ENCODE measurements at places on chromosomes 16 and 17.

DNA sequence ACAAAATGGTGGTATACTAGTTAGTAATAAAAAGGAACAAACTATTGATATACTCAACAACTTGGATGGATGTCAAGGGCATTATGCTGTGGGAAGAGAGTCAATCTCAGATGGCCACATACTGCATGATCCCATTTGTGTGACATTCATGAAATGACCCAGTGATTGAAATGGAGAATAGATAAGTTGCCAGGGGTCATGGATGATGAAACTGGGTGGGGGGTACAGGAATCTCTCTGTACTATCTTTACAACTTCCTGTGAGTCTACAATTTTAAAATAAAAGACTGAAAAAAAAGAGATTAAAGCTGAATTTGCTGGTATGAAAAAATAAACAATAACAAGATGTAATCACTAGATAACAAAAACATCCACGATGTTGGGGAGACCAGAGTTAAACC is 70.5 kb upstream of the CDYL2 start:
- DNase-seq: no peak

GRCh38 chr17:15180121-15180561 is 85.0 kb downstream of the PMP22 start:
- DNase-seq: no peak

DNA sequence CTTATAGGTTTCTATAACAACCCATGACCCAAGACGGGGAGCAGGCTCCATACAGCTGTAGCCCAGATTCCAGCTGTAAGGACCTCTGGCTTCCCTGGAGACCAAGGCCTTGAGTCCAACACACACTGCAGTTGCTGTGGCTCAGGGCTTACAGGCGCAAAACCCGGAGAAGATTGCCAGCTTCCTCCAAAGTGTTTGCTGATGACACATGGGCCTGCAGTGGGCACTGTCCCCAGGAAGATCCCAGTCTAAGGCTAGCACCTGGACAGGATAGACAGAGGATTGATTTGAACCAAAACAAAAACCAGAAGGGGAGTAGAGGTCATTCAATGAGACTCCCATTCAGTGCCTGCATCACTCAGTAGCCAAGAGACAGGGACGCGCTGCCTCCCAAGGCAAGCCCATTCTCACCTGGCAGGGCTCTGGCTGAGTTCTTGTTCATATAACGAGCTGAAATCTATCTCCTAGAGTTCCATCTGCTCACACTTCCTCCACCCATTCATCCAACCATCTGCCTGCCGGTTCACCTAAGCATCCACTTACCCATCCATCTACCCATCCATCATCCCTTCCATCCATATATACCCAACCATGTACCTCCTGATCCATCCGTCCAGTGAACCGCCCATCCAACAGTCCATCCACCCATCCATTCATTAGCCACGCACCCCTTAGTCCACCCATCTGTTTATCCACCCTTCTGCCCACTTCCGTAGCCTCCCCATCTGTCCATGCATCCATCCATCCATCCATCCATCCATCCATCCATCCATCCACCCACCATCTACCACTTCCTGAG is 10.2 kb downstream of the RAB11FIP4 start:
- no peak for DNase-seq

- peak; percentile 39 for DNase-seq
These were observed at the start of gene PRR29 for GRCh38 chr17:63998050-63998720. PRR29 (plus strand) TSS chr17:63998351; CDS start chr17:63998365, 14 bp downstream.

DNA sequence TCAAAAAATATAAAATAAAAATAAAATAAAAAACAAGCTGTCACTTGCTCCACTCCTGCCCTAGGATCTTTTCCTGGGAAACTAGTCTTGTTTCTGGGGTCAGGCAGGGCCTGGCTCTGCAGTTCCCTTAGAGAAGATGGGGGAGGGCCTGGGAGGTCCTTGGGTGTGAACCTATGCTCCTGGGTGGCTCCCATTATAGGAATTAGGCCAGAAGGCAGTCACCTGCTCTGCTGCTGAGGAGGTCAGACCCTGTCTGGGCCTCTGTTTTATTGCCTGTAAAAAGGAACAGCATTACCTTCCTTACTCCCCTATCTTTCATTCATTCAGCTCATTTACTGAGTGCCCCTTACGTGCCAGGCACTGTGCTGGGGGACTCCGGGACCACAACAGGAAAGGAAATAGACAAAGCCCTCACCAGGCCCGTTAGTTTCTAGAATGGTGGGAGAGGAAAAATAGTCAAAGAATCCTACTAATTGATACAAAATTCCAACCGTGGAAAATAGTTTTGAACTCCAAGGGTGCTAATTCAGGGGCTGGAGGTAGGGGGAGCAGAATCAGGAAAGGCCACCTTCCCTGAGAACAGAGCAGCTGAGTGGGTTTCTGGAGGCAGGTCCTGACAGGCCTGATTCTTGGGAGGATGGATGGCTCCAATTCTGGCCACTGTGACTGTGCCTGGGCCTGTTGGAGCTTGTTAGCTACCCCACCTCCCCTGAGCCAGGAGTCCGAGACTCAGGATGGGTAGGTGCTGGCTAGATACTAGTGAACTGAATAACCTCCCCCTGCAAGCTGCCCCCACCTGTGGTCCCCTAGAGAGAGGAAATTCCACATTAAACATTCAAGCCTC is 1.3 kb upstream of the SLC46A1 start:
- DNase-seq: no peak

DNA sequence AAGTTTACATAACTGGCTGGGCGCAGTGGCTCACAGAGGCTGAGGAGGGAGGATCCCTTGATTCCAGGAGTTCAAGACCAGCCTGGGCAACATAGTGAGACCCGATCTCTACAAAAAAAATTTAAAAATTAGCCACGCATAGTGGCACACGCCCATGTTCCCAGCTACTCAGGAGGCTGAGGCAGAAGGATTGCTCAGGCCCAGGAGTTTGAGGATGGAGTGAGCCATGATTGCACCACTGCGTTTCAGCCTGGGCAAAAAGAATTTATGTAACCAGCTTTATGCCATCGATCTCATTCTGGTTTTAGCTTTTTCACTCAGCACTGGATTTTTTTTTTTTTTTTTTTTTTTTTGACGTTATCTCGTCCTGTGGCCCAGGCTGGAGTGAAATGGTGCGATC is 9.1 kb upstream of the CD300E start:
- DNase-seq: no peak

DNA sequence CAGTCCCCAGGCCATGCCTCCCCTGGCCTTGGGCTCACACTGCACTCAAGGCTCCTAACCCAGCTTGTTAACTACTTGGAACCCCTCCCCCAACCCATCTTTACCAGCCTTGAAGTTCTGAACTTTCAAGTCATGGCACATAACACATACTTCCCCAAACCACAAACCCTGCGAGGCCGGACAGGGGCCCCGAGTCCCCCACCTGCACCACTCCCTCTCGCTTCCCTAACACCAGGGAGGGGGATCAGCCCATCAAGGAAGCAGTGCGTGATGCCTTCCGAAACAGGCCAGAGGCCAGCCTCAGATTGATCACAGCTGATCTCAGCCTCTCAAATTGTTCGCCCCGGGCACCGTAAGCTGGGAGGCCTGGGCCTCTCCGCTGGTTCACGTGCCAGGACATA is 3.0 kb upstream of the NLRC3 start:
- no peak for DNase-seq

GRCh38 chr16:54934481-54935265 is 4.0 kb downstream of the IRX5 start:
- no peak for DNase-seq

GRCh38 chr17:32349503-32349853 is 479 bp upstream of the ZNF207 start:
- DNase-seq: no peak

GRCh38 chr16:9135797-9136196 is 44.4 kb downstream of the HAPSTR1 start:
- no peak for DNase-seq

DNA sequence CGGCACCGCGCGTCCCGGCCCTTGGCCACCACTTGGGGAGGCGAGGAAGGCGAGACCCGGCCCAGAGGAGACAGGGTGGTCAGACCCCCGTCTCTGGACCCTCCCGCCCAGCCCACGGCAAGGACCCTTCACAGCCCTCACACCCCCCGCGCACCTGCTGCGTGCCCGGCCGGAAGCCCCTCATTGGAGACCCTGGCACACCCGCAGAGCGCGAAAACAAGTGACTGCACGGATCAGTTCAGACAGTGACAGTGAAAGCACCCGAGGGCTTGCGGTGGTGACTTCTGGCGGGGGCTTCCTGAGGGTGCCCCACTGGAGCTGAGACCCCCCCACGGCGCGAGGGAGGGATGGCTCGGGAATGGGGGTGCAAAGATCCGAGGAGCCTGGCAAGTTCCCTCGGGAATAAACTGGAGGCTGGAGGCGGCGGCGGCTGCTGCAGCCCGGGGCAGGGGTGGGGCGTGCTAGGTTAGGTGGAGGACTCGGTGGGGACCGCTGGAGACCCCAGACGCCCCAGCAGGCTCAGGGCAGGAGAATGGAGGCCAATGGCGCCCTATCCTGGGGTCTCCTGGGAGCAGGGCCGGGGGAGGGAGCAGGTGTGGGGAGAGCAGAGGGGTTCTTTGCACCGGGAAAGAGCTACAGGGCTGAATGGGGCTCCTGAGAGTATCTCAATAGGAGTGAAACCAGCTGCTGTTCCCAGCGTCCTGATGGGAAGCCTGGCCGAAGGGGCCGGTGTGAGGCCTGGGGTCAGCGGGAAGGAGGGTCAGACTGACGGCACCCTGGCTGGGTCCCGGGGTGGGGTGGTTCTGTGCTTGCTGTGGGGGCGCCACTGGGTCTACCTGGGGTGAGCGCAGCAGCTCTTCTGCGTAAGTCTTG is 824 bp upstream of the FBXL16 start:
- DNase-seq: no peak

GRCh38 chr16:73217654-73218053 is 169.7 kb upstream of the ZFHX3 start:
- DNase-seq: no peak

- DNase-seq: no peak
These were observed 10.1 kb upstream of the TMEM98 start for GRCh38 chr17:32917842-32918241.

GRCh38 chr16:75695708-75696107 is 5.6 kb downstream of the DUXB start:
- no peak for DNase-seq

DNA sequence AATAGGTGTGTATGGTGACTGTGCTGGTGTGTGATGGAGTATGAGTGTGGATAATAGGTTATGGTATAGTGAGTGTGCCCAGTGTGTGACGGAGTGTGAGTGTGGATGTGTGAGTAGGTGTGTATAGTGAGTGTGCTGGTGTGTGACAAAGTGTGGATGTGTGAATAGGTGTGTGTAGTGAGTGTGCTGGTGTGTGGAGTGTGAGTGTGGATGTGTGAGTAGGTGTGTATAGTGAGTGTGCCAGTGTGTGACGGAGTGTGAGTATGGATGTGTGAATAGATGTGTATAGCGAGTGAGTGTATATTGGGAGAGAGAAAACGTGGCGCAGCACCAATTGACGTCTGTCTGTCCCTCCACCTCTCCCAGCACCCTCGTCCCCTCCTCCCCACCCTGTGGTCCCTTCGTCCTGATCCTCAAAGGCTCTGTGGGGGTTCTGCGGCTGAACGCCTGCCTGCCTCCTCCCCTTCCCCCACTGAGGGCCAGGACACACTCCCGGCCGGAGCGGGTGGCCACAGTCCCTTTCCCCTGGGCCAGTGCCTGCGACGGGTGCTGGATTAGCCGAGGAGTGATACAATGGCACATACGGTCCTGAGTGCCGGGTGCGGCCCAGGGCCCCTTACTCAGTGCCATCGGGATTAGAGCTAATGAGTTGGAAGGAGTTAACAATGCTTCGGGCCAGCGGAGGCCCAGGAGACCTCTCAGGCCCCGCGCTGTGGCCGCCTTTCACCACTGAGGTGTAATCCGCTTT is 160.0 kb downstream of the MRM1 start:
- no peak for DNase-seq

DNA sequence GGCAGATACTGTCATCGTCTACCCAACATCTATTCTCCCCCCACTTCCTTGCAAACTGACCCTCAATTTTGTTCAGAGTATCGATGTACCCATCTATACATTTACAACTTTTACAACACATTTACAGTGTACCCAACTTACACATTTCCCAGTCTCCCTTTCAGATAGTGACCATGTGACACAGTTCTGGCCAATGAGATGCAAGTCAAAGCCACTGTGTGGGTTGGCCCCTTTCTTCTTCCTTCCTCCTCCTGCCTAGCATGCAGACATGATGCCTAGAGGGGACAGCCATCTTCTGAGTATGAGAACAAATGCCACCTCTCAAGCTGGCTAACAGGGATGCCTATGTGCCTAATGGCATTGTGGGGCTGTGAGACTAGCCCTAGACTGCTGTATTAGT is 11.3 kb upstream of the NFAT5 start:
- no peak for DNase-seq

DNA sequence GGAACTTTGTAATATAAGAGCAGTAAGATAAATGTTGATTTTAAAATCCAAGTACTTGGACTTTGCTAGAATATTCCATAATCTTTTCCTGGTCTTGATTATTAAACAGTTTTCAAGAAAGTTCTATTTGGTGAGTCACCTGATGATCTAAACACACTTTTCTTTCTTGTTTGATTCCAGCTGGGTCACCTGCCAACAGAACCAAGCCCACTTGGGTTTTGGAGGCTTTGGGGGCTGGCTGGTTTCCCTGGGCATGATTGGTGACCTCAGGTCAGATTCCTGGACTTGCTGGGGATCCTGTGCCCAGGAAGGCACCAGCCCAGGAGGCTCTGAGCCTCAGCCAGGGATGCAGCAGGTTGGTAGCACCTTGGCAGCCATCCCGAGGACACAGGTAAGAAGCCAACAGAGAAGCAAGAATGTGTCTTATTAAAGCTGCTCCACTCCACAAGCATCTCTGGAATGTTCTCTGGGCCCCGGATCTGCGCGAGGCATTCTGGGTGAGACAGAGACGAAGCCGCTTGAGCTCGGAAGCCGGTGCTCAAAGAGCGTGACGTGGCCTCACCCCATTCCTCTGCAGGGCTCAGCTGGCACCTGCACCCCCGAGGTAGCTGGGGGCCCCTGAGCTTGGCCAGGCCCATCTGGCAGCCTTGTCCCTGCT is 3.1 kb upstream of the TEX19 start:
- no peak for DNase-seq

- DNase-seq: no peak
These were observed 50.6 kb downstream of the MGAT5B start for GRCh38 chr17:76918811-76919210.

Measured in stimulated activated CD4-positive, alpha-beta T cell treated with anti-CD3 and anti-CD28 coated beads, Interleukin-1b, Interleukin-23, amount 100 ng/mL, for 24 hours (primary cell).